ENCODE measurements at places on chromosomes 12 and 14. TPM values are rescaled to one million over a fixed set of nuclear protein-coding genes. Genes with fewer than 3 reads are reported as not detected.

UNG gene
- total RNA-seq, result 4.7 TPM

LRCOL1 gene
- total RNA-seq, result not detected

MANSC4 gene
- total RNA-seq, result not detected

CCDC175 gene
- not detected for total RNA-seq

BATF gene
- total RNA-seq, result 3.2 TPM

TEX22 gene
- total RNA-seq, result not detected

GUCY2C gene
- total RNA-seq, result not detected

COCH gene
- 0.33 TPM for total RNA-seq

DLST gene
- total RNA-seq, result 156 TPM

TPH2 gene
- total RNA-seq, result not detected

PYGL gene
- total RNA-seq, result 0.36 TPM

HSPB8 gene
- not detected for total RNA-seq

MUCL1 gene
- total RNA-seq, result not detected
